NCI-H187 treated with DMSO at 0.1 percent for 48 hours (cell line): ENCODE measurements at places on chromosomes 2 and 18.

- DNase-seq: no peak
Observed at GRCh38 chr2:4486971-4487370, 783.6 kb downstream of the DCDC2C start.

DNA sequence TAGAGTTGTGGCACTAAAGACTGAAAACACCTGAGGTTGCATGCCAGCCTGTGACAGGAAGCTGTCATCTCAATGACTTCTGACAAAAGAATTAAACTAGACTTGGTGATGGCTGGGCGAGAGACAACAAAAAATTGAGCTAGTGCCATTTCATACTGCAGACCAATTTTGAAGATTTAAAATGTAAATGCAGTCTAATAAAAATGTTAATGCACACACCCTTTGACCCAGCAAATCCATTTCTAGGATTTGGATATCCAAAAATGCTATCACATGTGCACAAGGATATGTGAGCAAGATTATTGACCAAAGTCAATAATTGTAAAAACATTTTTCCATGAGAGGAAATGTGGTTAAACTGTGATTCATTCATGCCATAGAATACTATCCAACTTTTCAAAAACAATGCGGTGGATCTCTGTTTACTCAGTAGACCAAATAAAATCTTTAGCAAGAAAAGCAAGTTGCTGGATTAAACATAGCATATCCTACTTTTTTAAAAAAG lies 5.6 kb downstream of the FBXO36 start:
- no peak for DNase-seq

- DNase-seq: no peak
Observed at GRCh38 chr2:177334940-177335543, 57.5 kb upstream of the AGPS start.

DNA sequence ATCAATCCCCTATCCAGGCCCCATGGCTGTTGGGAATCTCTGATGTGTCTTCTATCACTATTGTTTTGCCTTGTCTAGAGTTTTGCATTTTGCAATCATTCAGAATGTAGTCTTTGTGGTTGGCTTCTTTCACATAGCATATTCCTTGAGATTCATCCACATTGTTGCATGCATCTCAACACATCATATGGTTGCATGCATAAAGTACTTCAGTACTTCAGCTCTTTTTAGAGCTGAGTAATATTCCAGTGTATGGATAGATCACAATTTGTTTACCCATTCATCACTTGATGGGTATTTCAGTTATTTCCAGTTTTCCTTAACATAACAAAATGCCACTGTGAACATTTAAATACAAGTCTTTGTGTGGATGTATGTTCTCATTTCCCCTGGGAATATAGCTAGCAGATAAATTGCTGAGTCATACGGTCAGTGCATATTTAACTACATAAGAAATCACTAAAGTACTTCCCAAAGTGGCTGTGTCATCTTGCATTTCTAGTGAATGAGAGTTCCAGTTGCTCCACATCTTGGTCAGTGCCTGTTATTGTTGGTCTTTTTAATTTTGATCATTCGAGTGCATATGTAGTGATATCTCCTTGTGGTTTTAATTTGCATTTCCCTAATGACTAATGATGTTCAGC lies 138.8 kb downstream of the BCL11A start:
- no peak for DNase-seq

DNA sequence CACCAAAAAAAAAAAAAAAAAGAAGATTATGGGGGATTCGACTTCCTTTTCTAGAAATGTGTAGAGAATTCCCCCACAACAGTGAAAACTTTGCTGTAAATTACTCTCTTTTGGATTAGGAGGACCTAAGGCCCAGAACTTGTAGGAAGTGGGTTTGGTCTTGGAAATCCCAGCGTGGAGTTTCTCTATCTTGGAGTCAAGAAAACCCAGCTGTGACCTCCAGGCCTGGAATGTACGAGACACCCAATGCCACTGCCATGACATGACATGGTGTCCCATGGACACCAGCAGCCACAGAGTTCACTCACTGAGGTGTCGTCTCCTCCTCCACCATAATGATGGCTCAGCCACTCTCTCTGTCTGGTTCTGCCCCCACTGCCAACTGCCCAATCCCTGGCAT lies 202.3 kb downstream of the ALPK2 start:
- no peak for DNase-seq

- no peak for DNase-seq
Observed at GRCh38 chr2:30948130-30948529, 140.9 kb upstream of the CAPN13 start.

DNA sequence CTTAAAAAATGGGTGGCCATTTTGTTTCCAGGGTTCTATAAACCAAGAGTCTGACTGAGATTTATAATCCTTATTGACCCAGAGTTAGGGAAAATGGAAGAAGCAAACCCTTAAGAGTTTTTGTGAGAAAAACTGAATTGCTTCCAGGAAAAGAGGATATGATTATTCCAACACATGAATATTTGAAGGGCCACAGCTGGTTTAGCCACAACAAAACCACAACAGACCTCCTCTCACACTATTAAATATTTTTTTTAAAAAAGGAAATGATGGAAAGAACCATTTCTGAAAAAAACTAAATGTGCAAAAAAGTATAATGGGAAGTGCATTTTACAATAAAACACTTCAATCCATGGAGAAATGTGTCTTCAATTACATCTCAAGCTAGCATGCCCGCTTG lies 182.7 kb downstream of the ETAA1 start:
- DNase-seq: no peak

- no peak for DNase-seq
Observed at GRCh38 chr18:39025531-39025930, 1459.9 kb upstream of the CELF4 start.

- DNase-seq: no peak
Observed at GRCh38 chr2:188957646-188958045, 16.5 kb upstream of the COL3A1 start.

DNA sequence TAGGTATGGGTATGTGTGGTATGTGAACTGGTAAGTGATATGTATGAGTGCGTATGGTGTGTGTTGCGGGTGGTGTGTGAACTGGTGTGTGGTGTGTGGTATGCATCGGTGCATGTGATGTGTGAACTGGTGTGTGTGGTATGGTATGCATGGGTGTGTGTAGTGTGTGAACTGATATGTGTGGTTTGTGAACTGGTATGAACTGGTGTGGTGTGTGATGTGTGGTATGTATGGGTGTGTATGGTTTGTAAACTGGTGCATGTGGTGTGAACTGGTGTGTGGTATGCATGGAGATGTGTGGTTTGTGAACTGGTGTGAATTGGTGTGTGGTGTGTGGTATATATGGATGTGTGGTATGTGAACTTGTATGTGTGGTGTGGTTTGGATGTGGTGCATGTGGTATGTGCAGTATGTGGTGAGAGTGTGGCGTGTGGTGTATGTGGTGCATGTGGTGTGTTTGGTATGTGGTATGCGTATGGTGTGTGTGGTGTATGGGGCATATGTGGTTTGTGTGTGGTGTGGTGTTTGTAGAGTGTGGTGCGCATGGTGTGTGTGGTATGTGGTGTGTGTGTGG lies 208.9 kb upstream of the TNP1 start:
- no peak for DNase-seq

- no peak for DNase-seq
Observed at GRCh38 chr18:51076503-51076902, 46.5 kb downstream of the SMAD4 start.
